ENCODE measurements at places on chromosomes 3 and 15.

GRCh38 chr3:137385922-137386321, 378.2 kb upstream of the SOX14 start:
- no peak for DNase-seq

DNA sequence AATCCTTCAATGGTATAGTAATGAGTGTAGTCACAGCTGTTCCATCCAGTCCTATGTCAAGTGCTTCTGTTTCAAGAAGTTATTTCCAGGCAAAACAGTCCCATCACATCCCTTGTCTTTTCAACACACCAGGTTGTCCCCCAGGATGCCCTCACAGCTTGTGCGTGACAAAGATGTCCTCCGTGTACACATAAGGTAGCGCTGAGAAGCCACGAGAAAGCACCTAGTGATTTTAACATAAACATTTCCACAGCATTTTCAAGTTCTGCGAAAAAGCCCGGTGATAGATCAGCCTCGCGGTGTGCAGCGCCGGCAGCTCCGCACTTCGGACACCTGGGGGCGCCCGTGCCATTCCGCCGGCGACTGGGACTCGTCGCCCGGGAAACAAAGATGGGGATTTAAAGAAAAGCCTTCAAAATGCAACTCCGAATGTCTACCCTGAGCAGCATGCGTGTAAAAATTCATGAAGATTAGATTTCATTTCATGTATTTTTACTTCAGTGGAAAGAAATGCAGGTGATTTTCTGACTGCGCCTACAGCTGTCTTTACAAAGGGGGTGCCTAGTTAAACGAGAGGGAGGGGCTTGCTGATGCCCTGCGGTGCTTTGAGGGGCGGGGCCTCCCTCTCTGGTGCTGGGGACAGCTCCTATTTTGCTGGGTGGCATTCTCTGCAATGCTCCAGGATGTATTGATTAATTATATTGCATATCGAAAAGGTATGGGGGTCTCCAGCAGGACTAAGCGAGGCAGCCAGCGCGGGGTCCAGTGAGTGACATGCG, 49.9 kb downstream of the KY start:
- peak; percentile 78 for DNase-seq

DNA sequence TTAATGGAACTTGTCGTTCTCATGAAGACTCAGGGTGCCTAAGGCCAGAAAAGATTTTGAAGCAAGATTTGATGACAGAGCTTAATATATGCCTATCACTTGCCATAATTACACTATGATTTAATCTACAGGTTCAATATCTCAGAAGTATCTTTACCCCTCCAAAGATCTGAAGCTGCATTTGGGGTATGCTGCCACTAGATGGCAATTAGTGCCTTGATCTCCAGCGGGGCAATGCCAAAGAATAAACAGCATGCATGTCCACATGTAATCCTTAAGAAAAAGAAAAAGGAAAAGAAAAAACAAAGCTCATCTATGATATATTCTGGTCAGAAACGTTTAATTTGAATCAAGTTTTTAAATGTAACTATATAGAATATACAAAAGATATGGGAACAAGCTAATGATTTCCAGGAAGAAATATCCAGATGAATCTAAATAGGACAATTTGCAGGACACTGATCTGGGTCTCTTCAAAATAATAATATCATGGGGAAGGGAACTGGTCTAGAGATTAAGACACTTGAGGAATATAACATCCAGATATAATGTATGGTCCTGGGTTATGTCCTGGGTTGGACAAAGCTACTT, 55.0 kb upstream of the SOX14 start:
- DNase-seq: peak; percentile 54

GRCh38 chr3:20185331-20185678, 701 bp downstream of the SGO1 start:
- peak; percentile 73 for DNase-seq

DNA sequence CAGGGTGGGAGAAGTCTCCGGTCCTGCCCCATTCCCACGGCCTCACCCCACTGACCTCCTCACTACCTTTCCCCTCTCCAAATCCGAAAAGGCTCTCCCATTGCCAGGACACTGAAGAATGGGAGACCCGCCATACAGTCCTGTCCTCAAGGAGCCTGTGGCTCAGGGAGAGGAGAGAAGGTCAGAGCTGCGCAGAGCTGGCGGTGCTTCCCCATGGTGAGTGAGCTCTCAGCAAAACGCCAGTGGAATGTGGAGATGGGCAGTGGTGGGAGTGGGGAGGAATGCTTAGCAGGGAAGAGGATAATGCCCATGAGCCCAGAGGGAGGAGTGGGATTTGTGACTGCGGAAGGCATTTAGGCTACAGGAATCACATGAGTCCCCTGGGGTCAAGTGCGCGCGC, 20.1 kb downstream of the FAM43A start:
- DNase-seq: no peak

GRCh38 chr15:71152542-71152941, 37.3 kb downstream of the THSD4 start:
- DNase-seq: no peak

- DNase-seq: no peak
Observed at GRCh38 chr3:45566196-45566595, 28.4 kb upstream of the LIMD1 start.

DNA sequence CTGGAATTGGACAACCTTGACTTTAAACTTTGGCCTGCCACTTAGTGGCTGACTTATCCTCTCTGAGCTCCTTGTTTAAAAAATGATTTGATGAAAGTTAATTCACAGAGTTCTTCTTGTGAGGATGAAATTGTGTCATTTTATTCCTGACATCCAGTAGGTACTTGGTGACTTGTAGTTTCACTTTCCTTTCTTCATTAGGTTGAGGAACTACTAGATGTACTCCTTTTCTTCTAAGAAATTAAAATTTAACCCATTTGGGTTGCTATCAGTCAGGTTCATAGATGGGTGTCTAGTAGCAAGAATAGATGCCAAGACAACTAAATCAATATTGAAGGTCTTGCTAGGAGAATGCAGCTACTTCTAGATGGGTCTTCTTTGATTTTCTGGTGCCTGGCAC, 5.2 kb downstream of the NR1D2 start:
- peak; percentile 7 for DNase-seq

- DNase-seq: no peak
Observed at GRCh38 chr3:112397556-112397955, 64.6 kb downstream of the CD200 start.

GRCh38 chr3:57942388-57942787, 65.8 kb upstream of the FLNB start:
- DNase-seq: no peak

- DNase-seq: peak; percentile 19
Observed at GRCh38 chr15:67085818-67086636, 20.6 kb downstream of the SMAD3 start.

DNA sequence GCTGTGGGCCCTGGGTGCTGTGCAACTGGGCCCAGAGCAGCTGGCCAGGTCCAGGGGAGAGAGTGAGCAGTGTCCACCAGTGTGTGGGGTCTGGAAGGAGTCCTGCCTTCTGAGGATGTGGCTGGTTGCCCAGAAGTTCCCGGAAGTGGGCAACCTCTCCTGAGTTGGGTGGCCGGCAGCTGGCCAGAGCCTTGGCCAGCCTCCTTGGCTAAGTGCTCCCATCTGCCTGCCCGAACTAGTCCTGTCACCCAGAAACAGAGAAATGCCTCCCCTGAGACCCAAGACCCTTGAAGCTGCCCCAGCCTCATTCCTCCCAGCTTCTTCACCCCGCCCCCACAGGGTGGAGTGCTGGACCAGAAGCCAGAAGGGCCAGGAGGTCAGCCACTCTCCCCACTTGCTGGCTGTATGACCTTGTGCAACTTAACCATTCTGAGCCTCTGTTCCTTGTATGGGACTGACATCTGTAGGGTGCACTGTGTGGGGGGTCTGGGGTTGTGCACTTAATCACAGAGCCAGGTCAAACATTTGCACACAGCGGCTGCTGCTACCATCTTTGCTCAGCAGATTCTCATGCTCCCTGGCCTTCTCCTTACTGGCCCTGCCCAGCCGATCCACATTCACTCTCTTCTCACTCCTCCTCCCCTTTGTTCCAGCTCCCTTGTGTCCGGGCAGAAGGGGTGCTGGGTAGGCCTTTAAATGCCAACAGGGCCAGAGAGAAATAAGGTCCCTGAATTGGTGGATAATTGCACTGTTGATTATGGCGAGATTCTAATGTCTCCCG, 7.5 kb upstream of the ALAS1 start:
- DNase-seq: no peak

DNA sequence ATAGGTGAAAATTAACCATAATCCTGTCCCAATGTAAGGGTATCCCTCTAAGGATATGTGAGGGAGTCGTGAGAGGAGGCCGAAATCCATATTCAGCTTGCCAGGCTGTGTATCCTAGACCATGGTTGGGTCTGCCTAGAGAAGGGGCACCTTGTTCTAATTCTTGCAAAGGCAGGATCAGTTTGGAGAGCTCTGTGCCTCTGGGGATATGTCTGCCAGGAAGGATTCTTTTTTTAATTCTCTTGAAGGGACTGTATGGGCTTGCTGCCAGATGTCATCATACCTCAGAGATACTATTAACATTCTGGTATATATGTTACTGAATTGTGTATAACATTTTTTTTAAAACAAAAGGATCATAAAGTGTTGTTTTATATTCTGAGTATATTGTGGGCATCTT, 2.4 kb downstream of the ATP1B3 start:
- no peak for DNase-seq

- DNase-seq: no peak
Observed at GRCh38 chr3:188239577-188239976, 85.6 kb downstream of the LPP start.

GRCh38 chr3:196694202-196694638, 17.8 kb downstream of the CEP19 start:
- DNase-seq: peak; percentile 45

DNA sequence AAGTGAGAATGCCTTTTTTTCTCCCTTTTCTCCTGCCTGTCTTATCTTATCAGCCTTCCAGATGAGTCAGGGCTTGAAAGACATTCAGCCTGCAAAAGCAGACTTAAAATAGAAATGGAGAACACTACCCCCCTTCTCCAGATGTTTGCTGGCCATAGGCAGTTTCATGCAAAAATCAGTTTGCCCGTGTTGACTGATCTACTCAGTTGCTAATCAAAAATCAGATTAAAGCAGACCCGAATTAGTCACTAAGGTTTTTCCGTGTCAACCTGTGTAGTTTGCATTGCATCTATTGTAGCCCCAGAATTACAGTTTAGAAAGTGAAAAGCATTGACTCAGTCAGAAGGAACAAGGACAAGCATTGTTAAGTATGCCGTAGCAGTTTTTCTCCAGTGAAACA, 56.2 kb downstream of the IL5RA start:
- no peak for DNase-seq

- DNase-seq: no peak
Observed at GRCh38 chr3:12574131-12574530, 17.2 kb downstream of the MKRN2 start.

DNA sequence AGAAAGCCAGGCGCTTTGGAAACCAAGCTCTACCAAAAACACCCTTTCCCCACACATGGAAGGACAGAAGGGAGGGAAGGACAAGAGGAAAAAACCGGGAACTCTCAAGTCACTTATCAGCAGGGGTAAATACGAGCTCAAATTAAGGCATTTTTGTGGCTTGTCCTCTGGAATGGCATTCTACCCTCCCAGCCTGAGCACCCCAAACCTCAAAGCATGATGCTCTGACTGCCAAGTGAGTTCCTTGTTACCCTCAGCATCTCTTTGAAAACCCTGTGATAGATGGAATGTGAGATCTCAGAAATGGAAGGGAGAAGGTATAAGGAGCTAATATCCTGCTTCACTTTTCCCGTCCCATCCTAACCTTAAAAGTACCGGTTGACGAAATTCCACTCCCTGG, 8.1 kb upstream of the CSPG5 start:
- DNase-seq: no peak

- DNase-seq: no peak
Observed at GRCh38 chr3:55554634-55555425, 67.7 kb upstream of the WNT5A start.

- DNase-seq: no peak
Observed at GRCh38 chr15:91208371-91208770, 108.3 kb downstream of the SV2B start.

Data from Kasumi-1 (cell line).